ENCODE measurements at places on chromosomes 4 and X.

DNA sequence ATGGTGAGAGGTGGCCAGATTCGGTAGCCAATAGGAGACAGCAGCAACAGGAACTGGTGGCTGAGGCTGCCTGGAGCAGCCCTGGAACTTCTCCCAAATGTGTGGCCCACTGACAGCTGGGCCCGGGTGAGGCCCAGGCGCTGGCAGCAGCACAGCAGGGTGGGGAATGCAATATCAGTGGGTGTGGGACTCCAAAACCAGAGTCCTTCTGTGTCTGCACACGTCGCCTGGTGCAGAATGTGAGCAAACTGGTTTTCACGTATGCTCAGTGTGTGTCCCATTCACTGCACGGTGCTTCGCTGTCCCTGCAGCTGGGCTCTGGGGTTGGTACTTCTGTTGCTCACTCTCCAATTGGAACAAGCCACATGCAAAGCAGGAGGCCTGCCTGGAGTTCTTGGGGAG, 14.4 kb upstream of the CENPU start:
- no peak for DNase-seq

GRCh38 chr4:185708348-185708747, 103.6 kb downstream of the SORBS2 start:
- no peak for DNase-seq

DNA sequence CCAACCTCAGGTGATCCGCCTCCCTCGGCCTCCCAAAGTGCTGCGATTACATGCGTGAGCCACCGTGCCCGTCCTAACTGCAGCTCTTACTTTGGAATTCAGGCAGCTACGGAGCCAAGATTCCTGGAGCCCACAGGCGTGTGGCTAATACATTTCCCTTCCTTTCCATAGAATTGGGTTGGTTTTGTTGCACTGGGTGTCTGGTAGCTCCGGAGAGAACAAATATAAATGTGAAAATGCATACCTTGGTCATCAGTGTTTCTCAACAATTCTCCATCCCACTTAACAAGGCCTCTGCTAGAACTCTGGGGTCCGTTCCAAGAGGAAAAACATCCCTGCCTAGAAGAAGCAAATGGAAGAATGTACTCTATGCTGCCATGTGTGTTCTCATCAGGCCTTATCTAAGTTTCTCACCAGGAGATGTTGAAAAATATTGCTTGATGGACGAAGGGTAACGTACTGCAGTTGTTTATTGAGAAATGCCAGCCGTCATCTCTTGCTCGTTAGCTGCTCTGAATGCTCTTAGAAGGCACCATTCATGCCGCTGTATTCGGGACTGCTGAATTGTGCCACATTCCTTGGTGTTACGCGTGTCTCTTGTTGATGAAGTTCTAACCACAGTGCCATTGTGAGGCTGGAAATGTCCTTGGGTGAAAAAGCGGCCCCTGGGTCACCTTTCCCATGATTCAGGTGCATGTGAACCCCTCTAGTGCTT, 50.5 kb upstream of the CD99 start:
- no peak for DNase-seq

DNA sequence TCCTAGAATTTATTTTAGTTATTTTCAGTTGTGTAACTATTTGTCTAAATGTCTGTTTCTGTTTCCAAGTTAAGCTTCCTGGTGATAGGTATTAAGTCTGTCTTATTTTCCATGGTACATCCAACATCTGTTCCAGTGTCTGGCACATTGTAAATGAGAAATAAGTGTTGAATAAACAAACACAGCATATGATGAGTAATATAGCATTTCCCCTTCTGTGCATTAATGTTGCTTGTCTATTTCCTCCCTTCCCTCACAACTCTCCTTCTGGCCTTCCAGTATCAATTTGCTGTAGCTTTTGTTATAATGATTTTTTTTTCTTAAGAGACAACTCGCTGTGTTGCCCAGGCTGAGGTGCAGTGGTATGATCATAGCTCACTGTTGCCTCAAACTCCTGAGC, 36.1 kb downstream of the COPS4 start:
- DNase-seq, result no peak

DNA sequence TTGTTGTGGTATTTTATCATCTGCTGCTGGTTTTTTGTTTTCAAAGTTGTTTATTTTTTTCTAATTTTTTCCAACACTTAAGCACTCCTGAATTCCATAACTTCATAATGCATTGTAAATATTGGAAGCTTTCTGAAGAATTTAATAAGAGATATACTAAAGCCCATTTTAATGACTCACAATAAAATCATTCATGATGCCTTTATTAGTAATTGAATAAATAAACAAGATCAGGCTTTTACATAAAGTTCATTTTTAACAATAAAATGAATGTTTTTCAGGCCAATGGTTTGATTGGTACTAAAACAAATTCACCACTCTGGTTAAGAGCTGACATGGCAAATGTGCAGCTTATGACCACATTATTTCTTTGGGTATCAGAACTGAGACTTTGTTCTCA, 408.2 kb upstream of the SMIM31 start:
- no peak for DNase-seq

DNA sequence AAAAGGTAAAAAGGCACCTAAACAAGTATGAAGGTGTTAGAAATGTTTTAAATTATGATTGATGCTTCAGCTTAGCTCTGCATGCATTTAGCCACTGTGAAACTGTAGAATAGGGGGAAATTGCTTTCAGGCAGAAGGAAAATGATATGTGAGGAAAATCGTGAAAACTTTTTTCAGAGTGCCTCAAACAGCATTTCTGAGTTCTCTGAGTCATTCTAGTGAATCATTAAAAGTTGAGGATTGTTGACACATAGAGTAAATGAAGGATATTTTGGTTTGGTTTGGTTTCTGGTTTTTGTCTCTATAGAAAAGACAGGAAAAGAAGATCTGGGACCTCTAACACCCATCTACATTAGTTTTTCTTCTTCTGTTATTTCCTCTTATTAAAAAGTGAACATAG, 332.5 kb upstream of the TRAM1L1 start:
- DNase-seq, result no peak

DNA sequence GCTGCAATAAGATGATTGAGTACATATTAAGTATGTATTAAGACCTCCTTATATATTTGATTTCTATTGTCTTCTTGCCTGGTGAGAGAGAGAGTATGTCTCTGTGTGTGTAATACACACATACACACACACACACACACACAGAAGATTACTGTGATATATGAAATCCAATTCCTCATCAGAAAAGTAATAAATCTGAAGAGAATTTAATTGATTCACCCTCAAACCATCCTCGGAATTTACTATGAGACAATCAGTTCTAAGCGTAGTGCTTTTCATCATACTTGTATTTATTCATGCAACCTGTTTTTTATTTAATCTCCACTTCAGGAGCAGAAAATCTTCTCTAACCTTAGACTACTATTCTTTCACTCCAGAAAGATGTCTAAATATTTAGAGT, 62.3 kb upstream of the TLL1 start:
- DNase-seq, result no peak

DNA sequence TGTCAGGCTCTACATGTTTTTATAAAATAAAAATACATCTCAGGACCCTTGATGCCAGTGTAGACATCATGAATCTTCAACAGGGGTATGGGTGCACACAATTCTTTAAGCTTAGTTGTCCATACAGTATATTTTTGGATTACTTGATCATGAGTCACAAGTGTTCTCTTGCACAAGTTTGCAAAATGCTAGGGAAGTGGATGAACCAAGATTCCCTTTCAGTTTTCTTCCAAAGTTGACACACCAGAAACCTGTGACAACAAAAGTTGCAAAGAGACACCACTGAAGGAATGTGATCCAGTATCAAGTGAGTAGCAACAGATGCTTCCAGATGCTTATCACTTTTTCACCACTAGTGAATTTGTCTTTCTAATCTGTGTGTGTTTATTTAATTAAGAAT, 1021.2 kb downstream of the PCDH7 start:
- DNase-seq, result no peak

DNA sequence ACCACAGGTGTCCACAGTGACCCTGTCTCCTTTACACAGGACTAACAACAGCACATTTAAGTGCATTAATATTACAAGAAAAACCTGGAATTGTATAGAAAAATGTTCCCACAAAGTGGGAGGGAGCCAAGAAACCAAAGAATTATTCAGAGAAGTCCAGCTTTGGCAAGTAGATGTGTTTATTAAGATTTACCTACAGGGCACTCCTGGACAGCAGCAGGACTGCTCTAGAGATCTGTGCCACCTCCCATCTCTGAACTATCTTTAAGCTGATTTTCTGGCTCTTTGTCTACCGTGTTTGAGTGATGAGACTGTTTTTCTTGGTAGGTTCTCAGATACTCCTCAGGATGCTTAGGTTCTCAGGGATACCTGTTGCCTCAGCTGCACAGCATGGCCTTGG, 38.3 kb upstream of the HPSE start:
- no peak for DNase-seq

GRCh38 chr4:168673476-168673875, 176.6 kb downstream of the PALLD start:
- DNase-seq, result no peak

- DNase-seq, result no peak
Observed at GRCh38 chrX:79263550-79263949, 103.6 kb downstream of the ITM2A start.
